ENCODE measurements at places on chromosomes 1 and 21.

DNA sequence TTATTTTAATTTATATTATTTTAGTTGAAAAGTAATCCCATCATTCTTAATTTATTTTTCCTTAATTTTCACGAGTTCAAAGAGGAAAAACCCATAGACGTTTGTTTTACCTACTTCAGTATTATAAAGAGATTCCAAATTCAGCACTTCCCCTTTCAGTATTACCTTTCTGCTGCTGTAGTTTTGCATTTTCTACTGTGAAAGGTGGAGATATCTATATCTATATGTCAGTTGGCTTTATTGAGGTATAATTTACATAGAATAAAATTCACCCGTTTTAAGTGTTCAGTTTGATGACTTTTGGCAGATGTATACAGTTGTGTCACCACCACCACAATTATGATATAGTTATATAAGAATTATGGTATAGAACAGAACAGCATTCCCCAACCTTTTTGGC, 33.0 kb downstream of the MAST2 start:
- DNase-seq: no peak

DNA sequence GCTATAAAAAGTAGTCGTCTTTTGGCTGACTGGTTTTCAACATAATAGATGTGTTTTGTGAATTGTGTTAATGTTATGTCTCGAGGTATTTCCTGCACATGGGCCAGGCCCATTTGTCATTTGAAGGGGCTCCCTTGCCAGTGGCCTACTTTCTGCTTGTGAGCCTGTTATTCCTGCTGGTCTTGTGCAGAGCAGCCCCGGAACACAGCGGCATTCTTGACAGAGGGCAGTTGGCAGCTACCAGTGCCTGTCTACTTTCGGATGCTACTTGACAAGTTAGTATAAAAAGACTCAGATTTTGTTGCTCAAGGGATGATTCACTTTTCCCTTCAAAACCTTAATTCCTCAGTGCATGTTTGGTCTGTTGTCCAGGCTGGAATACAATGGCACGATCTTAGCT, 28.5 kb downstream of the PGM1 start:
- peak; percentile 39 for DNase-seq

GRCh38 chr21:26964170-26964778, 2.6 kb downstream of the ADAMTS5 start:
- peak; percentile 82 for DNase-seq

DNA sequence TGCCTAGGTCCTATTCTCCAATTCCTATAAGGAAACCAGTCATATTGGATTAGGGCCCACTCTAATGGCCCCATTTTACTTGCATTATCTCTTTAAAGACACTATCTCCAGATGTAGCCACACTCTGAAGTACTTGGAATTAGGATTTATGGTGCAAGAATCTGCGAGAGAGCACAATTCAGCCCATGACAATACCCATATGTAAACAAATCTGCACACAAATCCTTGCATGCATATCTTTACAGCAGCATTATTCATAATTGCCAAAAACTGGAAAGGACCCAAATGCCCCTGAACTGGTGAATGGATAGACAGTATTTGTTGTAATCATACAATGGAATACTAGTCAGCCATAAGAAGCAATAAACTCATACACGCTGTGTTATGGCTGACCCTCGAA, 229.8 kb upstream of the ADAMTS5 start:
- DNase-seq: no peak

DNA sequence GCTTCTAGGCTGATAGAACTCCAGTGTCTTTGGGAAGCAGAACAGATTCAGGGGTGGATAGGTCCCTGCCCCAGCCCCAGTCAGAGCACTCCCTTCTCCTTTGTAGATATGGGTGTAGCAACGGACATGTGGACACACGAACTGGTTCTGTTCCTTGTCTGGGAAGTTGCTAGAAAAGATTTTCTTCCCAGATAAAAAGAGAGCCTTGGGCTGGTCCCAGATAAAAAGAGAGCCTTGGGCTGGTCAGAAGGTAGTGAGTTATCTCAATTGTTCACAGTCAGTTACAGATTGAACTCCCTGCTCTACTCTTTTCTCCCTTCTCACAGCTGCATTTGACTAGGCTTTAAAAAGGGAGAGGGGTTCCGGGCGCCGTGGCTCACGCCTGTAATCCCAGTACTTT, 7.4 kb upstream of the EFNA1 start:
- DNase-seq: no peak

- DNase-seq: no peak
Observed at GRCh38 chr1:220137019-220137786, 43.3 kb downstream of the IARS2 start.

DNA sequence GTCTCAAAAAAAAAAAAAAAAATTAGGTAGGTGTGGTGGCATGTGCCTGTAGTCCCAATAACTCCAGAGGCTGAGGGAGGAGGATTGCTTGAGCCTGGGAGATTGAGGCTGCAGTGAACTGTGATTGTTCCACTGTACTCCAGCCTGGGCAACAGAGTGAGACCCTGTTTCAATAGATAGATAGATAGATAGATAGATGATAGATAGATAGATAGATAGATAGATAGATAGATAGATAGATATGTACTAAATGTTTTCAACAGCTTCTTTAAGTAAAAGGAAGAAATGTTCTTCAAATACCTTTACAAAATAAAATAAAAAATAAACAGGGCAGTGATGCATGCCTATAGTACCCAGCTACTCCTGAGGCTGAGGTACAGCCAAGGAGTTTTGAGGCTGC, 9.8 kb downstream of the KIF1B start:
- DNase-seq: no peak

DNA sequence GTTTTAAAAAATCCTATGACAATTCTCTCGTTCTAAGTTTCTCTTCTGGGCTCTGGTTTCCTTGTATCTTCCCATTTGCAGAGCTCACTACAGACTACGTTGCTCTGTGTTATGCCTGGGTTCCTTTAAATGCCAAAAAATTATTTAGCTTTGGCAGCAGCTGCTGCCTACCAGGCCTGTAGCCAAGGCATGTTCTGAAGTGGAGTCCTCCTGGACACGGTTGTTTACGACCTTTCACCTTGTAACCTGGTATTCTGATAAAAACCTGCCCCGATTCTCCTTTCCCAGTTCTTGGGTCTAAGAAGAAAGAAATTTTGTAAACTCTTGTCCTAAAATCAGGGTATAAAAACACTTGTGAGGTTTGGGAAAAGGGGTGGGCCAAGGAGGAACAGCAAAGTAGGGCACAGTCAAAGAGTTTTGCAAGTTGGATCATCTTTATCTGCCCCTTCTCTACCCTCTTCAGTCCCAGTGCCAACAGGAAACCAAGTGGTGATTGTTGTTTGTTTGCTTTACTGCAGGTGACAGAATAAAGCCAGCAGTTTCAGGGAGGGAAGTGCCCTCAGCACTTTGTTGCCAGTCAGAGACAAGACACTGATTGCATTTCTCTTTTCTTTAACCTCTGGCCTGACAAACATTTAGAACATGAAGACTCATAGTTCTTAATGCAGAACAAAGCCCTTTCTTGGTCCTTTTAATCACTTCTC, 3.1 kb upstream of the TXNIP start:
- peak; percentile 31 for DNase-seq

- no peak for DNase-seq
Observed at GRCh38 chr1:11158291-11158690, 30.9 kb upstream of the ANGPTL7 start.

- no peak for DNase-seq
Observed at GRCh38 chr1:47506053-47506452, 68.2 kb downstream of the FOXD2 start.

- DNase-seq: peak; percentile 59
Observed at GRCh38 chr1:165894591-165894990, 67.2 kb downstream of the UCK2 start.

GRCh38 chr1:239826211-239826610, 265.5 kb upstream of the FMN2 start:
- no peak for DNase-seq

GRCh38 chr1:201925981-201926645, 20.2 kb downstream of the LMOD1 start:
- peak; percentile 54 for DNase-seq

DNA sequence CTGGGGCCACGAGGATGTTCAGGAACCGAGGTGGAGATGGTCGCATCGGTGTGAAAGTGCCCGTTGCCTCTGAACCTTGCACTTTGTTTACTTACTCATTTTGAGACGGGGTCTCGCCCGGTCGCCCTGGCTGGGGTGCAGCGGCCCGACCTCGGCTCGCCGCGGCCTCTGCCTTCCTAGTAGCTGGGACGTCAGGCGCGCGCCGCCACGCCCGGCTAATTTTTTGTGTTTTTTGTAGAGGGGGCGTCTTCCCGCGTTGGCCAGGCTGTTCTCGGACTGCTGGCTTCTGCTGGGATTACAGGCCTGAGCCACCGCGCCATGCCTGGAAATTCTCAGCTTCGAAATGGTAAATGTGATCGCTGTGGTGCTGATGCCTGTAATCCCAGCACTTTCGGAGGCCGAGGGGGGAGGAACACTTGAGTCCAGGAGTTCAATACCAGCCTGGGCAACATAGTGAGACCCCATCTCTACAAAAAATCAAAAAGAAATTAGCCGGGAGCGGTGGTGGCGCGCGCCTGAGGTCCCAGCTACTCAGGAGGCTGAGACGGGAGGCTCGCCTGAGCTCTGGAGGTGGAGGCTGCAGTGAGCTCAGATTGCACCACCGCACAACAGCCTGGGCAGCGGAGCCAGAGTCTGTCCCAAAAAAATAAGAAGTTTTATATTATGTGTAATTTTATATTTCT, 684 bp upstream of the MRPL20 start:
- peak; percentile 21 for DNase-seq

DNA sequence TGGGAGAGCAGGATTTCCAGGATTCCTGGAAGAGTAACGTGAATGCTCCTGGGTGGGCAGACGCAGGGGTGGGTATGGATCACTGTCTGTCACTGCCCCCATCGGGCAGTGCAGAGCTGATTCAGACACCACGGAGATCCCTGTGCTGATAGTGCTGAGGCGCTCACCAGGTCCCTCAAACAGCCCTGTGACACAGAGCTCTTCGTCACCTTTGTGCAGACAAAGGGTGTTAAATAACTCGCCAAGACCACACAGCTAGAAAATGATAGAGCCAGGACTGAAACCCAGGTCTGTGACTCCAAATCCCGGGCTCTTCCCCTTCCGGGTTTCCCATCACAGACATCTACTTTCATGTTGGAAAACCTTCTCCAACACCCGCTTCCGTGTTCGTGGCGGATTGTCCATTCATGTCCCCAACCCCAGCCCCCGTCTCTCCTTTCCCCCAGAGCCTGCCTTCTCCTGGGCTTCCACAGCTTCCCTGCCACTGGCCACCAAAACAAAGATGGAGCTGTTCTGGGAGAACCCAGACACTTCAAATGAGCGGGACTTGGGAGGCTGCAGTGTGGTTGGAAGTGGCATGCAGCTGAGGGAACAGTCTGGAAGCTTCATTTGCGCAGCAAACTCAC, 2.6 kb downstream of the EFHD2 start:
- no peak for DNase-seq

DNA sequence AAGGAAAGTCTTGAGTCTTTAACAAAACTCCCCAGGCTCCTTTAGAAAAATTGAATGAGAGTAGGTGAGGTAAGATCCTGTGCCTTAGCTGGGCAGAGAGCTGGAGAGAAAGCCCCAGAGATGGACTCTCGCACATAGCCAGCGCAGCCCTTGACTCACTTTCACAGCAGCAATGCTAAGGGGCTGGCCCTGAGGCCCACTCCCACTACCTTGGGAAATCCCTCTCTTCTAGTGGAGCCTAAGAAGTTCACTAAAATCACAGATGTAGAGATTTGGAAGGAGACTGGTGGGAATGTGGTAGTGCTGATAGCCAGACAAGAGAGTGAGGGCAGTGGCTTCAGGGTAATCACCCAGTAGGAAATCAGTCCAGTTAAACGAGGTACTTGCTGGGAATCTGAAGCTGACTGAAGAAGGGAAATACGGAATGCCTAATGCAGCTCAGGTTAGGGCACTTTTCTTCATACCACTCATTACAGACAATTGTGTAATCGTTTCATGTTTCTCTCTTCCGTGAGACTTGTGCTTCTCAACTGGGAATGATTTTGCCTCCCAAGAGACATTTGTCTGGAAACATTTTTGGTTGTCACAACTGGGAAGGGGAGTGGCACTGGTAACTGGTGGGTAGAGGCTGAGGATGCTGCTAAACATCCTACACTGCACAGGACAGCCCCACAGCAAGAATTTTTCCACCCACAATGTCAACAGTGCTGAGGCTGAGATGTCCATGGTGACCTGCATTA, 42.4 kb upstream of the LRRC8C start:
- peak; percentile 85 for DNase-seq

DNA sequence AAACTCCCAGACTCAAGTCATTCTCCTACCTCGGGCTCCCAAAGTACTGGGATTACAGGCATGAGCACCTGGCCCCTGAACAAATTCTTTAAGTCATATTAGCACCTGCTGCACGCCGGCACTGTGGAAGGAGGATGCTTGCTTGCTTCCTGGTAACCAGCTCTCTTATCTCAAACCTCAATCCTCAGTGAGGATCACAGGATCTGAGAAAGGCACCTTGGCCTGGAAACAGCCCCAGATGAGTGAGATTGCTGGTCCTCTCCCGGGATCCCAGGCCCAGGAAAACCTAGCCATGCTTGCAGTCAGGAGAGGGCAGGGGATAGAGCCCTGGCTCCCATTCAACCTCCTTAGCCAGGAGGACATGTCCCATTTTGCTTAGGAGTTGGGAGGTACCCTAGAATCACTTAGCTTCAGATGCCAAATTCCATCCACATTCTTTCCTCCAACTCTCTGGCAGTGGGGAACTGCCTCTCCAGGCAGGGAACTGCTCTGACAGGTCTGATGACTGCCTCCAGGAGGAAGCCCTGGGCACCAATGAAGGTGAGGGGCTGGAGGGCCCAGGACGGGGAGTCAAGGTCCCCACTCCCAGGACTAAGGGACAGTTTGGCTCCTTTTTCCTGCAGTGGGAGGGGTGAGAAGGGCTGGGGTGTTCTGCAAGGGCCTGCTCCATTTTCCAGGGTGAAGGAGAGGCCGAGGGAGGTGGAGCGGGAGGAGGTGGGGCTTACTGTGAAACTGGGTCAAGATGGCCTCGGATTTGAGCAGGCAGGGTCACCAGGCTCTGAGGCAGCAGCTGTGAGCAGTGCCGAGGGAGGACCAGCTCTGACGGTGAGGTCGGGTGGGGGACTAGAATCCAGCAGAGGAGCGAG, 9.5 kb downstream of the GPR37L1 start:
- no peak for DNase-seq

DNA sequence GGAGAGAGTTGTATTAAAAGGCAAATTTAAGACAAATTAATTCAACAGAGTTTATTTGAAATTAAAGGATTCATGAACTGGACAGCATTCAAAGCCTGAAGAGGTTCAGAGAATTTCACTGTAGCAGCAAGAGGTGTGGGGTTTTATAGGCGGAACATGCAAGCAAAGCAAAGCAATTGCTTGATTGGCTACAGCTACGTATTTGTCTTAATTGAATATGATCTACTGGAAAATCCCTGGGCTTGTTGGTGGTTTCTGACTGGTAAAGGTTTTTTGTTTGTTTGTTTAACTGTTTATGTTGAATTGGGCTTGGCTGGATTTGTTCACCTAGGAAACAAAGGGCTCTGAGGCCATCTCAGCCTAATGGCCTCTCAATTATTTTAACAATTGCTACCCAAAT, 61.5 kb downstream of the KCNK1 start:
- no peak for DNase-seq

- peak; percentile 2 for DNase-seq
Observed at GRCh38 chr1:52970149-52970548, 43.1 kb downstream of the SCP2 start.

All from fibroblast of gingiva (primary cell).